ENCODE measurements at places on chromosomes 16 and 17. TPM values are rescaled to one million over a fixed set of nuclear protein-coding genes. Genes with fewer than 3 reads are reported as not detected.

Gene POLR3E
- 46.0 TPM for polyA plus RNA-seq

Gene PIK3R5
- 1.1 TPM for polyA plus RNA-seq

Gene C1QL1
- polyA plus RNA-seq = 2.4 TPM

Gene KRTAP2-1
- polyA plus RNA-seq = not detected

Gene TBC1D3E
- polyA plus RNA-seq = not detected

Gene RHOT2
- 58.2 TPM for polyA plus RNA-seq

Gene KIF19
- 0.37 TPM for polyA plus RNA-seq

Gene SEPTIN12
- polyA plus RNA-seq = not detected
